Gastroesophageal sphincter (tissue), 4 donors: ENCODE measurements at places on chromosomes 6 and 20.

DNA sequence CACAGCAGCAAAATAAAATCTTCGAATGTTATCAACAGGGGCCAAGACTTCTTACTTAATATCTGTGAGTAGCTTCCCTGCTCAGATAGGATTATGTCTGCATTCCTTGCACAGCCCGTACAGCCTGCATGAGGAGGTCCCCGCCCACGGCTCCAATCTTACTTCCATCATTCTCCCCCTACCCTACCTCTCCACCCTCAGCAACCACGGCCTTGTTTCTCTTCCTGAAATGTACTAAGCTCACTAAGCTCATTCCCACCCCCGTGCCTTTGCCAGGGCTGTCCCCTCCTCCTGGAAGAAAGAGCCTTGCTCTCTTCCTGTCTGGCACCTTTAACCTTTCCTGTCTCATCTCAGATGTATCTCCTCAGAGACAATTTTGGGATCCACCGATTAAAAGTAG, 120.4 kb downstream of the BCAS1 start:
- no peak for ATAC-seq

DNA sequence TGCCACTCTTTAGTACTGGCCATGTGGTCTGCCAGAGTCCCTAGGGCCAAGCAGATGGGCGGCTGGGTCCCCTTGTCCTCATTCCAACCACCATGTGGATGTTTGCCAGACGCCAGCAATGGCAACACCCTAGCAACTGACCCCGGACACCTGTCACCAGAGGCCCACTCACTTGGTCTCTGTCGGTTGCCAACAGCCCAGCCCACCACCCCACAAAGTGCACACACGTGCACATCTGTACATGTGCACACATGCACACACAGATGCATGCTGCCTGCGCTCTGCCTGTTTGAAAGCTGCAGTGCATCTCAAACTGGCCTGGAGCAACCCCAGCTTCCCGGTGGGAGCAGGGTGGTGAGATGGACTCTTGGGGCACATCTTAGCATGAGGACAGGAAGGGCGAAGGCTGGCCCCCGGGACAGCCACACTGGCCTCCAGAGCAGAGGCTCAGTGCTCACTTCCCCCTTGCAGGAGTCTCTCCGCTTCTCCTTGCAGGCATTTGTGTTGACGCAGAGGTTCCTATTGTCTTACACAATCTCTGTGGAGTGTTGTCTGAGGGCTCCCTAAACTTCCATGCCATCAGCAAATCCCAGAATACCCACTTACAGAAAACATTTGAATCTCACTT, 54.0 kb downstream of the PSMG4 start:
- ATAC-seq = peak; percentile 59

GRCh38 chr20:45251884-45252560, 2.3 kb downstream of the SLPI start:
- no peak for ATAC-seq

DNA sequence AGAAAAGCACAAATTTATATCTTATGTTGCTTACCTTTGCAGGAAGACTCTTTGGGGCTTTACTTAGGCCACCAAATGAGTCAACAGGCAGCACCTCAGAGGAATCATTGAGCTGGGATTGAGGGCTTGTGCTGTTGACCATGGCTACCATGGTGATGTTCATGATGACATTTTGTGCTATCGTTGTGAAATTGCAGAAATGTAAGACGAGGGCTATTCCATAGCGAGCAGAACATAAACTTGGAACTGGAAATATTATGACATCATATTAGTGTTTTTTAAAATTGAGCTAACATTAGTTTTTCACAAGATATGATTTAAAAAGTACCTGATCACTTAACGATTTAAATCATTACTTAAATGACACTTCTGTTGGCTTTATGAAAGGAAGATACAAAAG, 11.8 kb downstream of the SLC17A3 start:
- ATAC-seq = no peak

DNA sequence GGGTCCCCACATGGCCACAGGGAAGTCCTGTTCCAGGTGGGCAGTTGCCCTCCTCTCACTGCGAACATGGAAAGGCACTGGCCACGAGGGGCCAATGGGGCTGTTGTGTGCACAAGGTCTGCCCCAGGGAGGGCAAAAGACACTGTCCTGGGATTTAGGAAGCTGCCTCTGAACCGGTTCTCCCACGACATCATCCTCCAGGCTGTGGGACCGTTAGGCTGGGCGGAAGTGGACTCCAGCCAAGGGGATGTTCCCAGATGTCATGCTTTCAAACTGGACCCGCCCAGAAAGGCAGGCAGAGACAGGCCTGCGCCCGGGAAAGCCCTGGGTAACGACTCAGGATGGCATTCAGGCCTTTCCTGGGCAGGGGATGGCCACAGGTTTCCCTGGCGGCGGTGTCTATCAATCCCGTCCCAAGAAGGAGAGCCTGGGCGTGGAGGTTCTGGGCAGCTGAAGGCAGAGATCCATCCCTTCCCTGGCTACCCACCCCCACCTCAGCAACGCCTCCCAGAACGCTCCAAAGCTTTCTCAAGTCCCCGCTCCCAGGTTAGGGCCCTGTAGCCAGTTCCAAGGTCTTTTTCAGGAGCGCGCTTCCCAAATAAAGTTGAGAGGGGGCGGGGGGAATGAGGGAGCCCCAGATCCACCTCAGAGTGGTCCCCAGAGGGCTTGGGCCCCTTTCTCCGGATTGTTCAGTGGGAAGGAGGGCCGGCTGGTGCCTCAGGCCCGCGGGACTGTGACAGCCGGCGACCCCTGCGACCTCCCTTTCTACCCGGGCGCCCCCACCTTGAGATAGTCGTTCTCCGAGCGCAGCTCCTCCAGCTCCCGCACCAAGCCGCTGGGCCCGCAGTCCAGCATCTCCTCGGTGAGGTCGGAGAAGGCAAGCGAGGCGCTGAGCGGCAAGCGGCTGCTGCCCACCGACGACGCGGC, 13.8 kb upstream of the TLDC2 start:
- ATAC-seq = peak; percentile 62

DNA sequence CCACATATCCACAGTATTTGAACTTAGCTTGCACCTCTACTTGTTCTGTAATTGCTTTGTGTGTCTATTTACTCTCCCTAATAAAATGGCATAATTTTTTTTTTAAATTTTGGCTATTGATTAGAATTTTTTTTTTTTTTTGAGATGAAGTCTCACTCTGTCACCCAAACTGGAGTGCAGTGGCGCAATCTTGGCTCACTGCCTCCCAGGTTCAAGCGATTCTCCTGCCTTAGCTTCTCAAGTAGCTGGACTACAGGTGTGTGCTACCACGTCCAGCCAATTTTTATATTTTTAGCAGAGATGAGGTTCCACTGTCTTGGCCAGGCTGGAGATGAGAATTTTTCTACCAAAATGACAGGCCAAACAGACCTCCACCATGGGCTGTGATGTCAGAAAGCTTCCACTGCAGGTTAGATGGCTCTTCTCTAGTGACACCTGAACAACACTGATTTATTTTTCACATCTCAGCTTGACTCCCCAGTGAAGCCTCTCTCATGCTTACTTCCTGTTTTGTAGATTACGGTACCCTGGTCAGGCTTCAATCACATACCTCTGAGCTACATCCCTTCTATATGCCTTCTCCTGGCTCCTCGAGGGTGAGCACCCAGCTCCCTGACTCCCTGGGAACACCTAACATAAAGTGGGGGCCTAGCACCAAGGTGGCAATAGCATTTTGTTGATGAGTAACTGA, 112.8 kb downstream of the ARHGAP18 start:
- no peak for ATAC-seq

DNA sequence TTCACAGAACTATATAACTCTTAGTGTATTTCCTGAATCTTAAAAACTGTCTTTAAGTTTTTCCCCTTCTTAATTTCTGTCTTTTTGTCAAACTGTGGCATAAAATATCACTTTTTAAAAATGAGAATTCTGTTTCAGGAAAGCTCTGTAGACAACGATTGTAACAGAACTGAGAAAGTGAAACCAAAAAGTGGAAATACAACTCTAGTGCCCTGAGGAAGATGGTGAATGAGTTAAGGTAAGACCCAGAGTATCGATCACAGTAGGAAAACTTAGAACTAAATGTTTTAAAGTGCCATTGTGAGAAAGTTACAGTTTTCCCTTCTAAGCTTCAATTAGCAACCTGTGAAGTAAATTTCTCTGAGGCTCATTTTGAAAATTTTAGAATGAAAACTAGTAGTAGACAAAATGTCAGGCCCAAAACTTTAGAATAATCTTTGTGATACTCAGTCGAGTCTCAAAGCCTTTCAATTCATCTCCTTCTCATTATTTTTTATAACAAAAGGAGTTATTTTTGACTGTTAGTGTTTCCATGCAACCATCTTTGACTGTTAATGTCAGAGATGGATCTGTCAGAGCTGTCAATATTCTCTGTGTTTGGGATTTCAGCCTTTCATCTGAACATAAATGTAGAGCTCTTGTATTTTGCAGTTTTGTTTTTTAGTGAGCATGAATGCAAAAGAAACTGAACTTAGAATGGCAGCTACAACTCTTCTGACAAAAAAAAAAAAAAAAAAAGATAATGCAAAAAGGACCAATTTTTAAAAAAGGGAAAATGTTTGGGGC, 19.0 kb upstream of the TRDN start:
- ATAC-seq = no peak

- no peak for ATAC-seq
These were observed 821.3 kb downstream of the TFAP2A start for GRCh38 chr6:9593554-9593953.

DNA sequence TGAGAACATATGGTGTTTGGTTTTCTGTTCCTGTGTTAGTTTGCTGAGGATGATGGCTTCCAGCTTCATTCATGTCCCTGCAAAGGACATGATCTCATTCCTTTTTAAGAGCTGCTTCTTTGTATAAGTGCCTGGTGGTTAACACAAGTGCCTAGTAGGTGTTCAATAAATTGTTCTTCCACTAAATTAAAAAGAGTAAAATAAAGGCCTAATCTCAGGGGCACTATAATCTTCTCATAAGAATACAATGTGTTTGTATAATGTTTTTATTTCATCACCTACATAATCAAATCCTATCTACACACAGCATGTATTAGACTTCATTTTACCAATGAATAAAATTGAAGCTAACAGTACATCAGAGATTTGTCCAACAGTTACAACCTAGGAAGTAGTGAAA, 252.7 kb downstream of the KHDC1L start:
- no peak for ATAC-seq

- ATAC-seq = no peak
These were observed 281.9 kb upstream of the RNF24 start for GRCh38 chr20:4297127-4297826.

- no peak for ATAC-seq
These were observed 11.5 kb downstream of the RIOK1 start for GRCh38 chr6:7401075-7401474.

DNA sequence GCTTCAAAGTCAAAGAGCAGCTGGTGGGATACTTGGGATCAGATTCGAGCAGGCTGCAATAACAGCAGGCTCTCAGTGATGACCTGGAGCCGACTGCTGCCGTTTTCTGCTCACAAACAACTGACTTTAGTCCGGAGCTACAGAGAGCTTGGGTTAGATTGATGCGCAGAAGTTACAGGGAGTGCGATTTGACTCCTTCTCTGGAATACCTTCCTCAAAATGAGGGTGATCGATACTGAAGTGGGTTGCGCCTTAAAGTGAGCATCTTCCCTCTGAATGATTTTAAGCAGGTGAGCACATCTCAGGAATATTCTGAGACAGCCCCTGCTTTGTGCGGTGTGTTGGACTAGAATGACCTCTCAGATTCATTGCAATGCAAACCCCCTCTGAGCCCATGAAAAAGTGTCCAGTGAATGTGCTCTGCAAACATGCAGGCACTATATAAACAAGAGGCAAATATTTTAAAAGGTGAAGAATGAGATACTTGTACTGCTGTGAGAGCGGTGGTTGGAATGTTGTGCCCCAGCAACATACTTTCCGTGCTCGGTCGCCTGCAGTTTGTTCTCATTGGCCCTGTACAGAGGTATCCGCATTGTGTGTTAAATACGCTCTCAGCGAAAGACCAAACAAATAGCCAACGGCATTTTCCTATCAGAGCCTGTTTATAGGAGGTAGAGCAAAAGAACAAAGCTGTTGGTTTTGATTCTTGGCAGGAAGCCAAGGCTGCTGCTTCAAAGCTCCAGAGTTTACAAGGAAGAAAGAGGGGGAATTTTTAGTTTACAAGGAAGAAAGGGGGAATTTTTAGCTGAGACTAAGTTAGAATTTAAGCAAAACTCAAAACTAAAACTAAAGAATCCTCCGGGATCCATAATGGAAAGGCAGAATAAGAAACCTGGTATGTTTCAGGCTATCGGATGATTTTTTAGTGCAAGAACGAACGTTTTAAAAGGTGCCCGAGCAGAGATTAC, 67.7 kb downstream of the PHACTR2 start:
- ATAC-seq = peak; percentile 60

- ATAC-seq = no peak
These were observed 218.5 kb downstream of the SIM1 start for GRCh38 chr6:100246206-100246605.

GRCh38 chr6:76764057-76764456, 691.6 kb upstream of the IMPG1 start:
- no peak for ATAC-seq

DNA sequence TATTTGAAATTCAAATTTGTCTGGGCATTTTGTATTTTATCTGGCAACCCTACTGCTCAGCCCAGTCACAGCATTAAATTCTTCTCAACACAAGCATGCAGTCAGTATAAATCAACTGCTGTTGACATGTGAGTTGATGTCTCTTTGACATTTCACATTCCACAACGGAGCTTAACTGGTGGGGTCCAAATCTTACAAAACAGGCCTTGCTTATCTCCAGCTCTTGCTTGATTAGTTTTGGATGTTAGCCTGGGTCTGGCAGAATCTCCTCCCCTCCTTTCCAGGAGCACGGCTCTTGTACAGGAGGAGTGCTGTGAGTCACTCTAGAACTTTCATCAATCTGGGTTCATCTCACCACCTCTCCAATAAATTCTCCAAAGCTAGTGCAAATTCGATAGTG, 80.8 kb upstream of the PHACTR1 start:
- ATAC-seq = no peak

- no peak for ATAC-seq
These were observed 3.5 kb downstream of the NDUFAF5 start for GRCh38 chr20:13788167-13788834.

GRCh38 chr6:34340394-34340793, 52.1 kb downstream of the NUDT3 start:
- ATAC-seq = no peak

GRCh38 chr6:23910420-23910819, 215.6 kb upstream of the NRSN1 start:
- no peak for ATAC-seq

GRCh38 chr6:57021086-57021720, 25.3 kb upstream of the KIAA1586 start:
- no peak for ATAC-seq

- ATAC-seq = no peak
These were observed 89.7 kb downstream of the ATXN1 start for GRCh38 chr6:16671302-16672289.

GRCh38 chr6:85551264-85551663, 42.4 kb downstream of the SNX14 start:
- ATAC-seq = no peak

- no peak for ATAC-seq
These were observed 63.9 kb upstream of the RCAN2 start for GRCh38 chr6:46555129-46555528.
